Parietal lobe (tissue), 2 donors: ENCODE measurements at places on chromosomes 16 and 17. TPM values are rescaled to one million over a fixed set of nuclear protein-coding genes. Genes with fewer than 3 reads are reported as not detected.

Gene AANAT
- total RNA-seq, result not detected

Gene TMEM88
- 1.9 TPM for total RNA-seq

Gene SNX20
- total RNA-seq, result not detected

Gene HASPIN
- total RNA-seq, result 1.3 TPM

Gene ETV4
- total RNA-seq, result 1.6 TPM

Gene CSH2
- not detected for total RNA-seq

Gene GINS2
- 7.5 TPM for total RNA-seq

Gene ST6GALNAC2
- total RNA-seq, result not detected

Gene GID4
- total RNA-seq, result 8.8 TPM

Gene MT4
- not detected for total RNA-seq

Gene SDR42E2
- total RNA-seq, result not detected
